ENCODE measurements at places on chromosomes 2 and 18.

DNA sequence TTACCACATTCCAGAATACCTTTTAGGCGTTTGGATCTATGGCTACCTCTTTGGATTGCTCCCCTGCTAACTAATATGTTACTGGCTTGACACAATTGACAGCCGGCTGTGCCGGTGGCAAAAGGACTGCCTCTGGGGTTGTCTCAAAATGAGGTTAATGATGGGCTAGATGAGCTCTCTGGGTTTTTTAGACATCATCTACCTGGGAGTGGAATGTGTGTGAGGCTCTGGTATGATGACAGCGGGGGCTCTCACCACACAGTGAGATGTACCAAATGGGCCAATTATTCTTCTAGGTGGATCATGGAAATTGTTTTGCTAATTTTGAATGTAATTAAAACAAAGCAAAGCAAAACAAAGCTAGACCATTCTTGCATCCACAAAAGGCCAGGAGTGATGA is 391.1 kb upstream of the SPRED2 start:
- DNase-seq = no peak

GRCh38 chr2:50748671-50749070 is 283.3 kb downstream of the NRXN1 start:
- no peak for DNase-seq

DNA sequence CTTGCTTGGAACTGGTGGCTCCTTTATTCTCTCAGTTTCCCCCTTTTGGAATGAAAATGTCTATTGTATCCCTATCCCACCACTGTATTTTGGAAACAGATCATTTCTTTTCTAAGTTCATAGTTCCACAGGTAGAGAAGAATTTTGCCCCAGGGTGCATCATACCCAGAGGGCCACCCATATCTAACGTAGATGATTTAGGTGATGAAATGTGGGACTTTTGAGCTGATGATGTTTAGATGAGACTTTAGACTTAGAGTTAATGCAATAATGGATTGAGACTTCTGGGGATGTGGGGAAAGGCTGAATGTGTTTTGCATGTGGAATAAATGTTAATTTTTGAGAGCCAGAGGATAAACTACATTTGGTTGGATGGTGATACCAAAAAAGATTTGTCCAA is 107.9 kb upstream of the CYP26B1 start:
- no peak for DNase-seq

DNA sequence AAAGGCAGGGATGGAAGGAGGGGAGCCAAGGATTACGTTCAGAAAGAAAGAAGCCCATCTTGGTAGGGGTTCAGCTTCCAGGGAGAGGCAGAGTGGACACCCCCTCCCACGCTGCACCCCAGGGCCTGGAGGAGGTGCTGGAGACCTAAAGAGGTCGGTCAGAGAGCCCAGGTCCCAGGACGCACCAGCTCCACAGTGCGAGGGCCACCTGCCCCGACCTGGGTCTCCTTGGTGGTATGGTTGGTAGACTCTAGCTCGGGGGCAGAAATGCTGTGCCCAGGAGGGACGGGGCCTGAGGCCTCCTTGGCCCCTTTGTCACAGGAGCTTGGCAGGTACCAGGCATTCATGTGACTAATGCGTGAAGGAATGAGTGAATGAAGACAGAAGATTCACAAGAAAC is 87.1 kb upstream of the RAB6C start:
- no peak for DNase-seq

DNA sequence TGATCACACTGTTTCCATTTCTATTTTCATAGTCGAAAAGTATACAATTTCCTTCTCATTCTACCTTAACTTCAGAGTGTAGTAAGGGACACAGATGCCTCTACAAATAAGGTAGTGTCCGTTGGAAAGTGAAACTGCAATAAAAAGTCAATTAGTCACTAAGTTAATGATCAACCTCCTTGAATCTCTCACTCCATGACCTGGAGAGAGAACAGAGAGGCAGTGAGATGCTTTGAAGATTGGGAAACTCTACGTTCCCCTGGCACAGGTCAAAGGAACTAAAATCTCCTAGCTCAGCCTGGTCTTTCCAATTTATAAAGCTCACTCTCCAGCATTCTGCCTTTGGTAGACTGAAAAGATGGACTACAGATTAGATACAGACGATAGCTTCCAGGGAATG is 153.8 kb upstream of the ACAA2 start:
- DNase-seq = no peak

DNA sequence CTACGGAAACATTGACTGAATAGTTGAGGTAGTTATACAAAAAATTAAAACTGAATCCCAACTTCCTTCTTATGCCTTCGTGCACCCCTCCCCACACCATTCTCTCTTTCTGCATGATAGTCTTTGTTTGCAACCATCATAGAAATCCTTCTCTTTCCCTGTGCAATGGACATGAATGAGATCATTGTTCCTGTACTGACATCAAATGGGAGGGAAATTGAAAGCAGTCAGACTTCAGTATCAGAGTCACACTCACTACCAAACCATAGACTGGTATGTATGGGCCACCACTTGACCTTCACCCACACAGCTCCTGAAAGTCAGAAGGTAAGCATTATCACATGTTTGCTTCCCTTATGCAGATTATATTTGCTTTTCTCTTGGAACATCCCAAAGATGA is 782.8 kb downstream of the BCL11A start:
- no peak for DNase-seq

- no peak for DNase-seq
These were observed 4.4 kb downstream of the GAL3ST2 start for GRCh38 chr2:241780939-241781569.

GRCh38 chr2:137523931-137524330 is 440.3 kb upstream of the HNMT start:
- DNase-seq = no peak

DNA sequence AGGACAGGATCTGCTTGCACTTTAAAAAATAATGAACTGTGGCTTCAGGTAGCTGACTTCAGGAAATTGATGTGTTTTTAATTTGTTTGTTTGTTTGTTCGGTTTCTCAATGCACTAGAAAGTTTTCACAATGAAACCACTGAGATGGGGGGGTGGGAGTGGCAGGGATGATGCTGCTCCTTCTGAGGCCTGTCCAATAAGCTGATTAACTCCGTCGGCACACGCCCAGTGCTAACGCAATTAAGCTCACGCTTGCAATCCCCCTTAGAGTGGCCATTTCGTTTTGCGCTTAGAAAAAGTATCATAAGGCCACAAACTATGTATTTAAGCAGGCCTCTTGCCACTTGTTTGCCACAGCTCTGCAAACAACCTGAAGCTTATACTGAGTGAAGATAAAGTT is 12.5 kb upstream of the GPR39 start:
- DNase-seq = no peak

GRCh38 chr2:11254100-11254536 is 90.3 kb downstream of the ROCK2 start:
- no peak for DNase-seq

DNA sequence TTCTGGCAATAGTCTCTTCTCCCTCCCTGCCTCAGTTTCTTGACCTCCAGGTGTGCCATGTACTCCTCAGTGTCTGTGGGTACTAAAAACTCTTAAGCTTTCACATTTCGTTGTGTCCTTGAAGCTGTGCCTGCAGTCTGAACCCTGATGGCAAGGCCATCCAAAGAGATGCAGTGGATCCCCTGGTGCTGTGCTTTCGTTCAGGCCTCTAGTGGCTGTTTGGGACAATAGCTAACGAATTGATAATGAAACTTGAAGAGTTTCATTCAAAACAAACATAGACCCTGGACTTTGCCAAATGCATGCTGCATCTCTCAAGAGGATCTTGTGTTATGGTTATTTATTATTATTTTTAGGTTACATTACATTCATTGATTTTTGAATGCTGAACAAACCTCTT is 523.1 kb upstream of the FSIP2 start:
- no peak for DNase-seq

DNA sequence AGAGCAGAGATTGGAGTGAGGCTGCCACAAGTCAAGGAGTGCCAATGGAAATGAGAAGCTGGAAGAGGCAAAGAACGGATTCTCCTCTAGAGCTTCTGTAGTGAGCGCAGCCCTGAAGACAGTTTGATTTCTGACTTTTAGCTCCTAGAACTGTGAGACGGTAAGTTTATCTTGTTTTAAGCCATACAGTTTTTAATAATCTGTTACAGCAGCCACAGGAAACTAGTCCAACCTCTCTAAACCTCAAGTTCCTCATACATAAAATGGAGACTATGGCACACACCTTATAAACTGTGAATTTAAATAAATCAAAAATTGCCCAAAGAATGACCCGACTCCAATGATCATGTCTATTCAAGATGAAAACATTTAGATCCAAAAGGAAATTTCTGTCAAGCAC is 596.5 kb downstream of the BCL11A start:
- no peak for DNase-seq

DNA sequence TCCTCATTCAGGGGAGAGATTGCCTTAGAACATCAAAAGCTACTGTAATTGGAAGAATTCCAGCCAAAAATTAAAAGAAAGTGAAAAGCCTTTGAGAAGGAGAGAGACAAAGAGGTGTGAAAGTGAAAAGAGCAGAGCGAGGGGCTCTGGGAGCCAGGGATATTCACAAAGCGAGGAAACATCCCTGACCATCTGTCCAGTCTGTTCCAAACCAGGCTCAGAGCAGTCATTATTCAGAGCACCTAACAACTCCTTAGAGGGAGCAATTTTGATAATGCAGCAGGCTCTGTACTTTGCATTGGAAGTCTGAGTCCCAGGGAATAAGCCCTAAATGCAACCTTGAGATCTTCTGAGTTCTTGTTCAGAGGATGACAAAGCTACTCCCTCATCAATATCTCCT is 119.1 kb upstream of the LYPD1 start:
- DNase-seq = no peak

DNA sequence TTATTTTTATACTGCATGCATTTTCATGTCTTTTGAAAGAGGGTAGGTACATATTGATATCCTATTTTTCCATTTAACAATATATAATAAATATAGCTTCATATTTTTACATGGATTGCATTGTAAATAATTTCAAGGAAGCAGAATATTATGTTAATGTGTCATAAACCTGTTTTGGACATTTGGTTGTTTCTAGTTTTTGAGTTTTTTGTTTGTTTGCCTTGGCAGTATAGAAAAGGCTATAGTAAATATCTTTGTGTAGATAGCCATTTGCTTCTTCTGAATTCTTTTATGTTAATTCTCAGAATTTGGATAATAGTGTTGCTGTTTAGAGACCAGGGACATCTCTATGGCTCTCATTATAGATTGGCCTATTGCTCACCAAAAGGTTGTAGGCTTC is 645.2 kb downstream of the SLC4A3 start:
- DNase-seq = no peak

- DNase-seq = no peak
These were observed 60.6 kb downstream of the BCL2 start for GRCh38 chr18:63258749-63259566.

DNA sequence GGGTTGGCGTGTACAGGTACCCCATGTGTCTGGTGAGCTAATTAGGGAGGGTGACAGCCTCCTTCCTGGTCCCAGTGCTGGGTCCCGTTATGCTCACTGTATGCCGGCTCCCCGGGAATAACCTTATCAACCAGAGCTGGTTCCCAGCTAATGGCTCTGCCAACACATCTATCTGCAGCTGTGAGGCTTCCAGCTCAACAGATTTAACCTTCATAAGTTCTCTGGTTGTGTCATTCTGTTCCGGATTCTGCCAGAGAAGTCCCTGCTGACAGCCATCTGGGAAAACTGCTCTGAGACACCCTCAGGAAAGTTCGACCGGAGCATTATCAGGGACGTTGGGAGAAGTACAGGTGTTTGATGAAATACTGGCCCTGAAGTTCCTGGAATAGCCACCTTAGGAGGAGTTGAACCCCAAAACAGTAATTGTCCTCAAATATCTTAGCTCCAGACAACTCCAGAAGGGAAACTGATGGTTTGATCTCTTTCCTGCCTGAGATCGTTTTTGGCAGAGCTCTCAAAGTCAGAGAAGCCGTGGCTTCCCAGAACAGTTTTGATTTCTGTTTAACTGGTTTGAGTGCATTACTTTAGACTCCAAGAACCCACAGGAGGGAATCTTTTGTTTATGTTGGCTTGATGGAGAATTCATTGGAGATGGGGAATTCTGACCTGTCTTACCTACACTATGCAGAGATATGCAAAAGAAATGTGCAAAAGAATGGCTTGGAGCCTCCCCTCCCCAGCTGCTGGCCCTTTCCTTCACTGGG is 39.4 kb upstream of the TXNDC2 start:
- no peak for DNase-seq

All from esophagus squamous epithelium (tissue), 5 donors.